Right ventricle myocardium inferior (tissue), 1 donor: ENCODE measurements at places on chromosomes 6 and 20.
A peak's percentile ranks its signal among the peaks of the same experiment; 100 is the strongest.

DNA sequence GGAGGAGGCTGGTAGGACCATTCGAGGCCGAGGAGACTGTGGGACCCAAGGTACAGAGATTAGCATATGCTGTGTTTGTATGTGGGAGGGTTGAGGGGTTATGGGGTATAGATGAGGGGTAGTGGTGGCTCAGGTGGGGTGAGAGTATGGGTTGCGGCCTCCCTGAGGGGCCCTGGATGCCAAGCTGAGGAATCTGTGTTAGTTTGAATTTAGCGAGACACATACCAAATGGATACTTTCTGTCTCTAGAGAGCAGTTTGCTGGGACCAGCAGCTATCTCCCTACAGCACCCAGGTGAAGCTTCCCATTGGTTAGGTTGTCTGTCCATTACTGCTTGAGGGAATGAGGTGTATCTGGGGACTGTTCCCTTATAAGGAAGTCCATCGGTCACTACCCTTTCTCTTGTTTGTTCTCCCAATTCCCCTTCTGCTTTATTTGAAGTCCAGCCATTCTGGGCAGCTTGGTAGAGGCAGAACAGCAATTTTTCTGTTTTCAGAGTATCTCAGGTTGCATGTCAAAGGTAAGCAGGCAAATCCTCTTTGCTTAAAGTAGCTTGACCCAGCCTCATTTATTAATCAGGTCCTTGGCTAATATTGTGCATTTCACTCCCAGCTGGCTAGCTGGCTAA is 15.2 kb downstream of the CHMP4B start:
- no peak for DNase-seq

GRCh38 chr6:112150363-112150762 is 63.0 kb downstream of the FAM229B start:
- DNase-seq, result no peak

DNA sequence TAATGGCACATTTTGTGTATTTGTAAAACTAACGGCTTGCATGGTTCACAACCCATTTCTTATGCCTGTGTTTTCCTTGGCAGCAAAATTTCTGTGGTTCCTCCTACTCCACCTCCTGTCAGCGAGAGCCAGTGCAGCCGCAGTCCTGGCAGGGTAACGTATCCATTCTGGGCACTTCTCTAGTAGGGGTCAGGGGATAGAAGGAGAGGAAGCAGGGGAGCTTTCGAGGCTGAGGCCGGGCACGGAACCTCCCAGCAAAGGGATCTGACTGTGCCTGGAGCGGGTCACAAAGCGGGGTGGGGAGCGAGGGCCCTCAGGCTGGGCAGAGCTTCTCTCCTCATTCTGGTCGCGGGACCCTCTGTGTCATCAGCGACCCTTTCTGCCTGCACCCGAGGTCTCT is 58.4 kb downstream of the SYTL3 start:
- DNase-seq, result peak; percentile 76

- no peak for DNase-seq
Observed at GRCh38 chr6:5942591-5942990, 64.1 kb downstream of the NRN1 start.

- no peak for DNase-seq
Observed at GRCh38 chr6:53615633-53616449, 49.7 kb downstream of the KLHL31 start.

DNA sequence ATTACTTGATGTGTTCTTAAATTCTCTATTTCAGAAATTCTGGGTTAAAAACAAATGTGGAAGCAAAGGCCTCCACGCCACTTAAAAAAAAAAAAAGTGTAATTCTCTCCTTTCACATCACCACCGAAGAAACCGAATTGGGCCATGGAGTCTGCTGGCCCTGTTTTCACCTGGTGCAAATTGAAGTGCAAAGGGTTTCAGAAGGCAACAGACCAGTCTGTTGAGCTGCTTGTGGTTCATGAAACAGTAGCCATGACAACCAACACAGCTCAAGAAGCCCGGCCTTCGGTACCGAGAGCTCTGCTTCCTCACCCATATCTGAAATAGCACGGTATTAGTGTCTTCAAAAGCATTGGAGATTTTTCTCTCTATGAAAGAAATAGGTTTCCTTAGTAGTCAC is 63.1 kb downstream of the GMPR start:
- no peak for DNase-seq

DNA sequence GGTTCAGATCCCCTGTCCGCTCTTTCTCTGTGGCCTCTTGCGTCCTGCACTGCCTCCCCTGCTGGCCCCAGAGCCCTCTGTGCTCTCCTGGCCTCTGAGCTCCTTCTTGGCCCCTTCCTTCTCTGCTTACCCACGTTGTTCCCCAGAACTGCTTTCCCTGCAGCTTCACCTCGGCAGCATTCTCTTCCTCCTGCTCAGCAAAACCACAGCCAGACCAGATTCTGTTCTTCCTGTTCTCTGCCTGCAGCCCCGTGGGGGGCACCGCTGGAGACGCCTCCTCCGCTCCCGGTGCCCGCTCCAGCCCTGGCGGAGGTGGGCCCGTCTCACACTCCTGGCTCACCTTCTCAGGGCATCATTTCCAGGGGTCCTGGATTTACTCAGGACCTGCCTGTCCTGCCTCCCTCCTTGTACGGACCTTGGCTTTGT is 59.7 kb downstream of the TCP11 start:
- no peak for DNase-seq

- no peak for DNase-seq
Observed at GRCh38 chr20:38842558-38842981, 37.1 kb downstream of the PPP1R16B start.

GRCh38 chr6:48116699-48117645 is 6.0 kb upstream of the PTCHD4 start:
- no peak for DNase-seq

GRCh38 chr6:33757906-33758305 is 11.2 kb upstream of the IP6K3 start:
- no peak for DNase-seq

- no peak for DNase-seq
Observed at GRCh38 chr6:14549304-14549770, 431.8 kb downstream of the CD83 start.

GRCh38 chr20:45344168-45344860 is 3.9 kb downstream of the SDC4 start:
- no peak for DNase-seq

- no peak for DNase-seq
Observed at GRCh38 chr20:45484676-45485075, 15.1 kb downstream of the WFDC2 start.

DNA sequence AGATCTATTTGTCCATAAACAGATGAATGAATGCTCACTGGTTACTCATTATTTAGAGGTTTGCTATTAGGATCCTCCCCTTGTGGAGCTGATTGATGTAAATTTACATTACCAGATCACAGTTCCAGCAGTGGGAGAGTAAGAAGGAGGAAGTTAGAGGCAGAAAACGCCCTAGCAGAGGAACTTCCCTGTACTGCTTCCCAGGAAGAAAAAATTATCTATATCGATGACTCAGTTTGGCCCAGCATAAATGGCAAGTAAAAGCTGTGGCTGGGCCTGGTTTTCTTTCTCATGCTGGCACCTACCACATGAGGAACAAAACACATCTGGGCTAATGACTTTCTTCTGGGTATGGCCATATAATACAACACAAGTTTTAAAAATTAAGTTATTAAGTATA is 35.7 kb downstream of the DNAAF9 start:
- DNase-seq, result no peak

DNA sequence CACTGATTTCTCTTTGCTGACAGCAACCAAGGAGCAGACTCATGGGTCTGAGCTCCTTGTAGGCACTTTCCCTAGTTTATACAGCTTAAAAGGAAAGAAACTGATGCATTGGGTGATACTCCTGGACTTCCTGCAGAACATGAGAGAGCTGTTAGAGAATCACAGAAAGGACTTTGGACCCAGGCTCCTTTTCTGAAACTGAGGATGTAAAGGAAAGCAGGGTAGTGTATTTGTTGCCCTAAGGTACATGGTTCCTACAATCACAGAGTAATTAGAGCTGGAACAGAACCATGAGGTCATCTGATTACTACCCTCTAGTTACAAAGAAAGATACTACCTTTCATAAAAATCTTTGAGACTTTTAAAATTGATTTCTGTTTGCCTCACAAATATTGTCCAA is 477.1 kb upstream of the SPTLC3 start:
- no peak for DNase-seq

DNA sequence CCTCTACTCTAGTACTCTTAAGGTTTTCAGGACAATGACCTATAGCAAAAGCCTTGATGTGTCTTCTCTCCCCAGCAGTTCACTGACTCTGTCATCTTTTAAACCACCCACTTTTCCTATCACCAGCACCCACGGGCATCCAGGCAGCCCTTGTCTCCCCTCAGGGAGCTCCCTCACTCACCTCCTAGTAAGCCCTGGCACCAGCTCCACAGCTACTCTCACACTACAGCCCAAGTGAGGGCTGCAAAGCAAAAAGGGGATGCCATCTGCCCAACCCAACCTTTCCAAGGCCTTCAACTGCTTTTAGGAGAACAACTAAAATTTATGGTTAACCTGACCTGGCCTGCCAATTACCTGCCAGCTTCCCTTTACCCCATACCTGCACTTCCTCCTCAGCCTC is 26.0 kb downstream of the GCLC start:
- no peak for DNase-seq

DNA sequence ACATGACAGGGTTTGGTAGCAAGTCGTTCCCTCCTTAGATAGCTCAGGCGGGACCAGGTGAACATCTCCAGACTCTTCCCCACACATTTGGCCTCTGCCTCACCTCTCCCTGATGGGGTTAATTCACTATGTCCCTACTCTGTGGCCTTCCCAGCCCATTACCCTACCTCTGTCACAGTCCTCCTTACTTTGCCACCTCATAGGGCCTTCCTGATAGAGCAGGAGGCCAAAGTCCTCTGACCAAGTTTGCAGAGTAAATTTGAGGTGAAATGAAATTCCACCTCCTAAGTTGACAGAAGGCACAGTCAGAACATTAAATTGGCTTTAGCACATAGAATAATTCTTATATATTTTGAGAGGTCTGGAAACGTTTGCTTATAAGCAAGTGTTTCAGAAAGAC is 53.1 kb upstream of the ARMC2 start:
- DNase-seq, result no peak

DNA sequence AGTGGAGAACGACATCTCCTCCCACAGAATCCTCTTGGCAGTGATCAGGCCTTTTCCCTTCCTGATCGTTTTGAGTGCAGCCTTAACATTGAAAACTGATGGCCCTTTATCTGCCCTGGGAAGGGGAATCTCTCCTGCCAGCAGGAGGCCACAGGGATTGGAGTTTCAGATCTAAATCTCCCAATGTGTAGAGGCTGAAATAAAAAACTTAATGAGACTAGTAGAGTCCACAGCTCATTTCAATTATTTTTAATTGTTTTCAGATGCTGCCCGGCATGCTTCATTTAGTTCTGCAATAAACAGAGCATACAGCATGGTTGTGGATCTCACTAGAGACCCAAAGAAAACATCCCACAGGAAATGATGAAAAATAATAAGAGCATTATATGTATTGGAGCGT is 662.2 kb upstream of the HS3ST5 start:
- DNase-seq, result no peak

- no peak for DNase-seq
Observed at GRCh38 chr6:101918471-101918870, 525.0 kb downstream of the GRIK2 start.

- DNase-seq, result no peak
Observed at GRCh38 chr6:84657486-84657885, 106.9 kb downstream of the TBX18 start.

GRCh38 chr6:75377386-75377785 is 92.8 kb upstream of the TMEM30A start:
- DNase-seq, result no peak

GRCh38 chr6:16545382-16545781 is 215.9 kb downstream of the ATXN1 start:
- DNase-seq, result no peak

DNA sequence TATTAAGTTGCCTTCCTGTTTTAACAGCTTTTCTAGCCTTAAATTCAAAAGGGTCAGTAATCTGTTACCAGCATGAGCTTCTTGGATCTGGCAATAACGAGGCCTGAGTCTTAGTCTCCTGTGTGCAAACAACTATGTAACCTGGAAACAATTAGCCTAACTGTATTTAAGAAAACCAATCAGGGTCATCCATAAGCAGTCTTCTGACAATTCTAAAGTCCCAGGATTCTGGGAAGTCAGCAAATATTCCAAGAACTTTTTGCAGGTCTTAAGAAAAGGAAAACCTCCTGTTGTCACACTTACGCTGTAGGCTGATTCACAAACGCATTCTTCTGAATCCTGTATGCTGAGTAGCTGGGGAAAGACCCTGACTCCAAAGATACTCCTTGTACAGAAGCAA is 90.4 kb downstream of the COL12A1 start:
- no peak for DNase-seq

- DNase-seq, result no peak
Observed at GRCh38 chr6:3530515-3530914, 73.7 kb upstream of the SLC22A23 start.

- no peak for DNase-seq
Observed at GRCh38 chr6:134199848-134200606, 117.9 kb downstream of the SGK1 start.

- DNase-seq, result no peak
Observed at GRCh38 chr6:7129784-7130569, 22.2 kb downstream of the RREB1 start.

- no peak for DNase-seq
Observed at GRCh38 chr20:50320005-50320900, 129.6 kb downstream of the CEBPB start.

DNA sequence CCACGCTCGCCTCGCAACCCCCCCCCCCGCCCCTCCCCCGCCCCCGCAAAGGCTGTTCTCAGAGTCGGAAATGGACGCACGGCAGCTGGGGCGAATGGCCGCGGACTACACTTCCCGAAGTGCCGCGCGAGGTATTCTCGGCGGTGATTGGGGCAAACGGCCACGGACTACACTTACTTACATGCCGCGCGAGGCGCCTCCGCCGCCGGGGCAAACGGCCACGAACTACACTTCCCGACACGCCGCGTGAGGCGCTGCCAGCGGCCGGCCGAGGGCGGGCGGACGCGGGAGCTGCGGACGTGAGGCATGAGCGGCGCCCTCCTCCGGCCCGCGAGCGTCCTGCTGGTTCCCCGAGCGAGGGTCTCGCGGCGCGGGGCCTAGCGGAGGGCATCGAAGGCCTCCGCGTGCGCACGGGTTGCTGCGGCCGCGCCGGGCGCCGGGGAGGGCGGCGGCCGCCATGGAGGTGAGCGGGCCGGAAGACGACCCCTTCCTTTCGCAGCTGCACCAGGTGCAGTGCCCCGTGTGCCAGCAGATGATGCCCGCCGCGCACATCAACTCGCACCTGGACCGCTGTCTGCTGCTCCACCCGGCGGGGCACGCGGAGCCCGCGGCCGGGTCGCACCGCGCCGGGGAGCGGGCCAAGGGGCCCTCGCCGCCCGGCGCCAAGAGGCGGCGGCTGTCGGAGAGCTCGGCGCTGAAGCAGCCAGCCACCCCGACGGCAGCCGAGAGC is at the start of gene WRNIP1:
WRNIP1 (plus strand) TSS at position 228 of the 730 bp plus-strand sequence; CDS start at position 458, 230 bp downstream.
- DNase-seq, result peak; percentile 99
